ENCODE measurements at places on chromosomes 3 and 15. TPM values are rescaled to one million over a fixed set of nuclear protein-coding genes. Genes with fewer than 3 reads are reported as not detected.

GRCh38 chr3:106068795-106069194 lies 200.0 kb upstream of the CBLB start:
- DNase-seq: no peak

GRCh38 chr15:39192351-39192750 lies 388.5 kb upstream of the THBS1 start:
- DNase-seq: no peak

DNA sequence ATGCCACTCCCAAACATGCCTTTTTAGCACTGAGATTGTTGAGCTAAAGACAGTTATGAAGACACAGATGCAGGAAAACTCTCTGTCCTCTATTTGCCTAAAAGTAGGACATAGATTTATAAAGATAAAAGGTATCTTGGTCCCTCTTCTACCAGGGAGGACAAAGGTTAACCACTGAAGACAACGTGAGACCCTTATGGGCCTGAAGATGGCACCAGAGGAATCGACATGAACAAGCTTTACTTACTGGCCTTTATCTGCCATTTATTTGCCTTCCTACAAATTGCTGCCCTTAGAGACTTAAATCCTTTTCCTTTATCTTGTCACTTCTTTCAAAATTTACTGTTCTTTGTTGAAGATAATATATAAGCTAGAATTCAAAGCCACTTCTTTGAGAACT lies 109.7 kb upstream of the FAM3D start:
- no peak for DNase-seq

DNA sequence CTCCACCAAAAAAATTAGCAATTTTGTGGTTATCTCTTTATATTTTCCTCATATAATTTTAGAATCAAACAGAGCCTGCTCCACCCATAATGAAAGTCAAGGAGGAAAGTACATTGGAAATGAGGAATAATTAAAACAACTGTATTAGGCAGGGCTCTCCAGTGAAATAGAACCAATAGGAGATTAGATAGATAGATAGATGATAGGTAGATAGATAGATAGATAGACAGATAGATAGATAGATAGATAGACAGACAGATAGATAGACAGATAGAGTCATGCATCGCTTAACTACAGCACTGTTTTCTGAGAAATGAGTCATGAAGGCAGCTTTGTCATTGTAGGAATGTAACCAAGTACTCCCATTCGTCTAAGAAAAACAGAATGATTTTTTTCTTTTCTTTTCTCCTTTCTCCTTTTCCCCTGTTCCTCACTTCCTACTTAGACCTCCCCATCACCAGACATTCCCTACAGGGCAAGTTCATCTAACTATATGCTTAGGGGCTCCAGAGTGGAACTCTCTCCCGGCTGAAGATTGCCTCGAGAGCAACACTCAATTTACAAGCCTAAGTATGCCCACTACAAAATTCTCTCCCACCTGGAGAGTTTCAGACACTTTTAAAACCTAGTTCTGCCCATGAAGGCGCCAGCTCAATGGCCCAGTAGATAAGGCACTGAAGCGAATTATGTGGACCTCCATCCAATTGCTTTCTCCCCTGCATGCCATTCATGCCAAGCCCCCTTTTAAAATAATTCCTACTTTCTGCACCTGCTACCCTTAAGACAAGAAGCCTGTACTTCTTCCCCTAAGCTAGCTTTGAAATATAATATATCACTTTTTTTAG lies 53.3 kb upstream of the LIPC start:
- DNase-seq: no peak

- DNase-seq: no peak
Measured at GRCh38 chr3:179973931-179974361, 62.8 kb downstream of the PEX5L start.

DNA sequence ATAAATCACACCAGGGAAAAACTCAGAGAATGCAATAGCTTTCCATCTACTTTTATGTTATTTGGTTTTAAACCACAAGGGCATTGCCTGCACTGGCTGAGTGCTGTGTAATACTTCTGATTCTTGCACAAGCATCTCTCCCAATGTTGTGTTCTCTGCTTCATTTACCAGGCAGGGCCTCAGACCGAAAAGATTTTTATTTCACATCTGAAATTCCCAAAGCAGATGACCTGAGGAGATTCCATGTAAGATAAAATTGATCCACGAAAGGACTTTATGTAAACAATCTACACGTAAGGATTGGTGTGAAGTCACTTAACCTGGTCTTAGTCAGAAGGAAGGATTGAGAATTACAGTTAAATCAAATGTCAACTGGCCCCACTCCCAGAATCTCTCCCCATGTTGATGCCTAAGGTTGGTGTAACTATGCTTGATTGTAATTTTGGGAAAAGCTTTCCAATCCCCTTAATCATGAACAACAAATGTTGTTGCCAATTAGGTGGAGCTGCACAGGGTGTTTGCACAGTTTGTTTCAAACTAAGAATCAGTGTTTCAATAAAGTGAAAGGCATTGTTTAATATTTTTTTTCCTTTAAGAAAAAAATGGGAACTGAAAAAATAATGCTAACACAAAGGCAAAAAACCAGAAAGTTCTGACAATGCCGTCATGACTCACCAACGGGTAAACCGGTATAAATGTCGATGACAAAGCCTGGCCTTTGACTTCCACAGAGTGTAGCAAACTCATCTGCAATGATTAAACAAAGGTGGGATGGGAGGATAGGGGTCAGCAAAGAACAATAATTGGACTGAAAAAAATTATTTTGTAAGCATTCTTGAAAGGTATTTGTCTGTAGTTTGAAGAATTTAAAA lies 128.6 kb downstream of the DUT start:
- no peak for DNase-seq

GRCh38 chr15:69165637-69166025 lies 5.2 kb downstream of the GLCE start:
- no peak for DNase-seq

DNA sequence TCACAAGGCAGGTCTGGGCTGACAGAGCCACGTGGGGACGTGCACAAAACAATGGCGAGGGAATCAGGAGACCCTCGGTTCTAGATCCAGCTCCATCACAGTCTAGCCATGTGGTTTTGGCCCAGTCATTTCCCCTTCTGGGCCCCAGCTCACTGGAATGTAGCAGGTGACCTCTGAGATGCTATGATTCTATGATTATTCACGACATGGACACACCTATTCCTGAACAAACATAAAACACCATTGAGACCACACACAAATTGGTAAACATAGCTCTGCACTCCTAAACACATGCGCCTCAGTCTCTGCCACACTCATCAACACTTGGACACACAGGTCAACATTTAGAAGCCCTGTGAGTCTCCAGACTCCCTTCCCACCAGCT lies 9.0 kb downstream of the IGDCC4 start:
- DNase-seq: no peak

DNA sequence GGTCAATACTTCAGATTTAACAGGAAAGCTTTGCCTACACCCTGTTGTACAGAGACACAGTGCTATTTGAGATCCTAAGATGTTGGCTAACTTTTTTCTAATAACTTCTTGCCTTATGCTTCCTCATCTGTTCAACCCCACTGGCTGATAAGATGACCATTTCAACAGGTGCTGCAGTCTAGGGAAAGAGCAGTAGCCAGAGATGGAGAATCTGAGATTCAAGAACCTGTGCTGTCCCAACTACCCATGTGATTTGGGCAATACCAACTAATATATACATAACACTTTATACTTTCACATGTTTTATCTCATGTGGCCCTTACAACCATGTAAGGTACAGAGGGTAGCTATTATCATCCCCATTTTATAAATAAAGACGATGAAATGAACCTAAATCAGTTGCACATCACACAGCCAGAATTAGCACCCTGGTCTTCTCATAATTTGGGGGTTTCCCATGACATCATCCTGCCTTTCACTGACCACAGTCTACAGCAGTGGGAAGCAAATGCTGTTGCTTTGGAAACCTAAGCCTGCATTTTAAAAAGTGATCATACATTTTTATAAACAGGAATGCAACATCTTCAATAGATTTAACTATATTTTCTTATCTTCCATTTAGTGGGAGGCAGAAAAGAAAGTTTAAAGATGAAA lies 9.7 kb downstream of the TTC23 start:
- DNase-seq: no peak

DNA sequence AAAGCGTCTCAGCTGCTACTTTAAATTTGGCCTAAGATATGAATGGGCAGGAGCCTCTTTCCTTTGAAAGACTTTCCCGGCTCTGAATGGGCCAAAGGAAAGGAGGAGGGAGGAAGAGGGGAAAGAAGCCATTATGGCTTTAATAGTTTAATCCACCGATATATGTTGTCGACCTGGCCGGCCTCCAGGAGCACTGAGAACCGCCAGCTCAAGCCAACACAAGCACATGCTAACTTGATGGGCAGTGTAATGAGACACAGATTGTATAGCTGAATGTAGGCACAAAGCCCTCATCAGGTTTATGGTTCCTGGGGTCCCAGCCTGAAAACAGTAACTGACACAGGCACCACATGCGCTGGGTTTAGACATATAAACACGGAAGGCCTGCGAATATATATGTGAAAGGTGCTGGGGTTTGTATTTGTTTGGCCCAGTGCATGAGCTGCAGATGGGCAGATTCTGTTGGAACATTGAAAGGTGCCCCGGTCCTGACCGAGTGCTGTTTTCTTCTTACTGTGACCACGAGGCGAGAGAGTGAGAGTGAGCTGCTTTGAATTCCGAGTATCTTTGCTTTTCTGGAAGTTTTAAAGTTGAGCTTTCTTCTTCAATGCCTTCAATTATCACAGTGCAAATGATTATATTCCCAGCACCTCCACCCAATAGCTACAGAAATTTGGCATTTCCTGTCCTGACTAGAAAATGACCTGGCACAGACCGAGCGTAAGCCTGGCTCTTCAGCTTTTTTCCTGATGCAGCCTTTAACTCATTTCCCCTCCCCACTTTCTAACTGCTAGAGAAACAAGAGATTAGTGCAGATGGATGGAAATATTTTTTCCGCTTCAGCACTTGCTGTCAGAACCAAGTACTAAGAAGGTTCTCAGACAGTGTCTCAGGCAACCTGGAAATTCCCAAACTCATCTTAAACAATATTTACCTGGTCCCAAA lies 267.3 kb downstream of the RORA start:
- DNase-seq: no peak

GRCh38 chr15:30953183-30953582 lies 38.2 kb downstream of the MTMR10 start:
- DNase-seq: no peak

DNA sequence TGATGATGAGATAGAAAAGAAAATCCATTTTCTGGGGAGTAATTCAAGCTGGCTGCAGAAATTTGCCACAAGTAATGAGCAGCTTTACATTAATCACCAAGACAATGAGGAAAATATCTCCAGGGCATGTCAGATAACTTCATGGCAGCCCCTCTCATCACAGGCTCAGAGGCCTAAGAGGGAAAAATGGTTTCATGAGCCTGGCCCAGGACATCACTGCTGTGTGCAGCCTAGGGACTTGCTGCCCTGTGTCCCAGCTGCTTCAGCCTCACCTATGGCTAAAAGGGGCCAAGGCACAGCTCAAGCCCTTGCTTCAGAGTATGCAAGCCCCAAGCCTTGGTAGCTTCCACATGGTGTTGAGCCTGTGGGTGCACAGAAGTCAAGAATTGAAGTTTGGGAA lies 161.7 kb downstream of the OPA1 start:
- DNase-seq: no peak

DNA sequence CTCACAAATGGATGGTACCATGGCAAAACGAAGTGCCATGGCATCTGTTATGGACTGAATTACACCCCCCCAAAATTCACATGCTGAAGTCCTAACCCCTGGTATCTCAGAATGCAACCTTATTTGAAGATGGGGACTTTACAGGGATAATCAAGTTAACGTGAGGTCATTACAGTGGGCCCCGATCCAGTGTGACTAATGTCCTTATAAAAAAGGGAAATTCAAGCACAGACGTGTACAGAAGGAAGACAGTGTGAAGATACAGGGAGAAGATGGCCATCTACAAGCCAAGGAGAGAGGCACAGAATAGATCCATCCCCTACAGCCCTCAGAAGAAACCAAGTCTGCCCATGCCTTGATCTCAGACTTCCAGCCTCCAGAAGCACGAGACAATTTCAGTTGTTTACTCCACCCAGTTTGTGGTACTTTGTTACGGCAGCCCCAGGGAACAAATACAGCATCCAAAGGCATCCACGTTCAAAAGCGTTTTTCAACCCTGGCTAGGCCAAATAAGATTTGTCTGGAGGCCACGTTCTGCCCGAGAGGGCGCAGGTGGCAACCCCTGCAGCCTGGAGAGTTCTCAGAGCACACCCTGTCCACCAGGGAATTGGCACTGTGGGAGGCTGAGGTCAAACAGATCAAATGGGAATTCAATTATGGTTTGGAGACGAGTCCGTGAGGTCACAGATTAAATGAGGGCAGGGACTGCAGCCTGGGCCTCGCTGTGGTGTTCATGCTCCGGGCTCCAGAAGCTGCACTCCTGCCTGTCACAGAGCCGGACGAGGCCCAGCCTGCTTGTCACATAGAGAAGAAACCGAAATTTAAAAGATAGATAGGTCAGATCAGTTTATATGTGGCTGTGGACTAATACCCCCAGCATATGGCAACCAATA lies 494.8 kb downstream of the SHQ1 start:
- DNase-seq: no peak

- no peak for DNase-seq
Measured at GRCh38 chr3:146161663-146162002, 649 bp upstream of the PLOD2 start.

DNA sequence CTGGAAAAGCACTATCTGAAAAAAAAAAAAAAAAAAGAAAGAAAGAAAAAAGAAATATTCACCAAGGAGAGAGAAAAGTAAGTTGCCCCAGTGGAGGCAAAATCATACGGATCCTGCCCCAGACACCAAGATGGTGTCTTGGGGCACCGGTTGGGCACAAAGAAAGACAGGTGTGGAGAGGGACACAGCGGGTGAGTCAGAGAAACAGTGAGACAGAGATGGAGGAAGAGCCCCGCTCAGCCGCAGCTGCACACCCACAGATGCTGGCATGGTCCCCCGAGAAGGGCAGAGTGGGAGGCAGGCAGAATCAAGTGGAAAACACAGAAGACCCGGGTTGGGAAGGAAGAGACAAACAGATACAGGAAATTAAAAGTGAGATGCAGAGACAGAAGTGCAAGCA lies 129.7 kb upstream of the SMAD3 start:
- DNase-seq: no peak

- DNase-seq: no peak
Measured at GRCh38 chr3:188931531-188931930, 240.2 kb upstream of the TPRG1 start.

- DNase-seq: no peak
Measured at GRCh38 chr3:119368298-119368697, 74.1 kb downstream of the ARHGAP31 start.

- DNase-seq: no peak
Measured at GRCh38 chr3:131608741-131609140, 106.0 kb upstream of the MRPL3 start.

GRCh38 chr3:139198186-139198585 lies 145.6 kb upstream of the MRPS22 start:
- DNase-seq: peak; percentile 29

GRCh38 chr15:70299931-70300869 lies 202.5 kb upstream of the TLE3 start:
- DNase-seq: peak; percentile 94

- no peak for DNase-seq
Measured at GRCh38 chr15:51144021-51144532, 49.4 kb upstream of the TNFAIP8L3 start.

GRCh38 chr3:75001330-75001729 lies 386.9 kb upstream of the CNTN3 start:
- no peak for DNase-seq

Gene DUOXA2
- 1.5 TPM for total RNA-seq

Gene LEKR1
- total RNA-seq: not detected

Gene KIF7
- 7.9 TPM for total RNA-seq

Gene DAZL
- not detected for total RNA-seq

Gene IL5RA
- not detected for total RNA-seq

Gene CHMP2B
- 28.2 TPM for total RNA-seq

Gene C3orf70
- total RNA-seq: 5.6 TPM

Gene KLHL40
- not detected for total RNA-seq

Gene LRTM1
- not detected for total RNA-seq

Gene RPS27L
- total RNA-seq: 74.6 TPM

Gene SLC7A14
- 1.2 TPM for total RNA-seq

Data from vagina (tissue), 2 donors.